ENCODE measurements at places on chromosomes 5 and 9. TPM values are rescaled to one million over a fixed set of nuclear protein-coding genes. Genes with fewer than 3 reads are reported as not detected.

- no peaks in the 10 kb centered on the region for H3K36me3 ChIP-seq
- H3K4me1 ChIP-seq = peaks cover 85% of the 10 kb centered on the region
- H3K27me3 ChIP-seq = no peaks in the 10 kb centered on the region
- H3K27ac ChIP-seq = peak overlapping the region; percentile 89
- H3K4me3 ChIP-seq = peak overlapping the region; percentile 49
- DNase-seq = peak; percentile 84
Measured at GRCh38 chr5:150642567-150642927, 2.1 kb downstream of the SYNPO start.

GRCh38 chr5:178757049-178757809, 26.8 kb upstream of the ZNF354A start:
- no peak for DNase-seq
- H3K27ac ChIP-seq = no peak overlapping the region
- H3K36me3 ChIP-seq = no peaks in the 10 kb centered on the region

DNA sequence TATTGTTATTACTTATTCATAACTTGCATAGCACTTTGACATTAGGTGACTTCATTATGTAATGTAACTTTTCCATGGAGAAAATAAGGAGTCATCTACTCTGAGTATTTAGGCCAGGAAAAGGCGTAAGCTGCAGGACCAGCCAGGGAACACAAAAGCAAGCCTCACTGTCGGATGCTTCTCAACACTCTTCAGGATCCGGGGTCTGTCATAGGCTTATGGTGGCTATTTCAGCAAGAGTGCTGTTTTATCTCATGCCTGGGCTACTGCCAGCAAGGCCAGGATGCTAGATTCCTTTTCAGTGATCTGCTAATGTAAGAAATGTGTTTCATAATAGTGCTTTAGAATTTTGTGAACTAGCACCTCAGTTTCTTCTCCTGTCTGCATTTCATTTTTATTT, 162.4 kb downstream of the CHSY3 start:
- DNase-seq = peak; percentile 38
- H3K4me1 ChIP-seq = no peaks in the 10 kb centered on the region
- no peaks in the 10 kb centered on the region for H3K27me3 ChIP-seq
- no peak overlapping the region for H3K27ac ChIP-seq

GRCh38 chr5:73365990-73366667, 82.4 kb downstream of the FOXD1 start:
- no peaks in the 10 kb centered on the region for H3K36me3 ChIP-seq
- no peak overlapping the region for H3K4me3 ChIP-seq
- peaks cover 4% of the 10 kb centered on the region for H3K27me3 ChIP-seq
- DNase-seq = no peak
- no peak overlapping the region for H3K27ac ChIP-seq

GRCh38 chr5:150484964-150485692, 22.8 kb upstream of the NDST1 start:
- H3K27ac ChIP-seq = peak overlapping the region; percentile 93
- peaks cover 40% of the 10 kb centered on the region for H3K4me1 ChIP-seq
- peaks cover 3% of the 10 kb centered on the region for H3K36me3 ChIP-seq
- H3K27me3 ChIP-seq = no peaks in the 10 kb centered on the region

SPATA9 gene
- not detected for total RNA-seq
